ENCODE measurements at places on chromosomes 16 and 17.
A peak's percentile ranks its signal among the peaks of the same experiment; 100 is the strongest.

DNA sequence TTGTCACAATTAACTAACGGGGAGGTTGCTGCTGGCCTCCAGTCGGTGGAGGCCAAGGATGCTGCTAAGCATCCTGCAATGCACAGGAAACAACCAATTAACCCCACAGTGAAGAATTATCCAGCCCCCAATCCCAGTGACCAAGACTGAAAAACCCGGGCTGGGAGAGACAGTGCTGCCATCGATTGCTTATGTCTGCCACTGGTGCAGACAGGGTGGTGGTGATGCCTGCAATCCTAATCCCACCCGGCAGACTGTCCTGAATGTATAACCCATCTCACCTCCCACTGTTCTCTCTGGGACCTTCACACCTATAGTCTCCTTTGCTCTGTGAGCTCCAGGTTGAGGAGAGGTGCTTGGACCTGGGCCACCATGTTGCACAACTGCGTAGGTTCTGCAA is 42.3 kb upstream of the KLHDC4 start:
- DNase-seq, result no peak

- DNase-seq, result no peak
These were observed 3.8 kb downstream of the ARSG start for GRCh38 chr17:68295086-68295485.

DNA sequence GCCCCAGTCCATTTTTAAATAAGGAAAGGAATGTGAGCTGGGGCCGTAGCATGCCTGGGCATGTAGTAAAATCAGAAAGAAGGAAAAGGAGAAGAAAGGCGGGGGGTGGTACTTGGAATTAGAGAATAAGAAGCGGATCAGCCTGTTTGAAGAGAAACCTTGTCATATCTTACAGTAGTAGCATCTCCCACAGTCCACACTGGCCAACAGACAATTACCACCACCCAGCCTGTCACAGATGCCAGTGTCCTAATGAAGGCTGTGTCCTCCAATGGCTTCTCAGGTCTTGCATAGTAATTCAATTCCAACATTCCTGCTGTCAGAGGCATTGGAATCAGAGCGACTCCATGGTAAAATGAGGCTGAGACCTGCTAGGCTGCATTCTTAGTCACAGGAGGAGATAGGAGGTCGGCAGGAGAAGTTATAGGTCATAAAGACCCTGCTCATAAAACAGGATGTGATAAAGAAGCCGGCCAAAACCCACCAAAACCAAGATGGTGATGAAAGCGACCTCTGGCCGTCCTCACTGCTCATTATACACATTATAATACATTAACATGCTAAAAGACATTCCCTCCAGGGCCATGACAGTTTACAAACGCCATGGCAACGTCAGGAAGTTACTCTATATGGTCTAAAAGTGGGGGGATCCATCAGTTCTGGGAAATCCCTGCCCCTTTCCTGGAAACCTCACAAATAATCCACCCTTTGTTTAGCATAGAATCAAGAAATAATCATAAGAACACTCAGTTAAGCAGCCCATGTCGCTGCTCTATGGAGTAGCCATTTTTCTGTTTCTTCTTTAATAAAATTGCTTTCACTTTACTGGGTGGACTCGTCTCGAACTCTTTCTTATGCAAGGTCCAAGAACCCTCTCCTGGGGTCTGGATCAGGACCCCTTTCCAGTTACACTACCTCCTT is 9.6 kb upstream of the AKAP10 start:
- DNase-seq, result no peak

DNA sequence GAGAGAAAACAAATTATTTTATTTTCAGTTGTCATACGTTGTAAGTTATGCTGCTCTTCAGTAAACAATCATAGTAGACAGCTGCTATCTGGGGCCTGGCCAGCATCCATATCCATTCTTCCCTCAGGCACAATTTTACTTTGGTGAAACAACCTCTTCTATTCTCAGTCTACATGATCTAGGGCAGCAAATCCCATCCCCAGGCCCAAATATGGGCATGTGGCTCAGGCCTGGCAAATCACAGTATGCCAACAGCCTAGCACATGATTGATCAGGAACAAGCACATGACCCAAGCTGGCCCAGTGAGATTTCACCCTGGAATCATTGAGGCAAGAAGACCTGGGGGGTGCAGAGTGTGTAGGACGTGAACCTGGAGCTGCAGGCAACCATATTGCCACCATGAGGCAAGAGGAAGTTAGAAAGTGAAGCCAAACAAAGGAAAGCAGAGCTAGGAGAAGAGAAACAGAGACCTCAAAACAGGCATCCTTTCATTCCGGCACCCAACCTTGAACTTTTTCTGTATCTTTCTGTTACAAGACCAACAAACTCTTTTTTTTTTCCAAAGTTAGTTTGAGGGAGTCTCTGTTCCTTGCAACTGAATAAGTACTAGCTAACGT is 10.3 kb upstream of the ABCC12 start:
- DNase-seq, result no peak

DNA sequence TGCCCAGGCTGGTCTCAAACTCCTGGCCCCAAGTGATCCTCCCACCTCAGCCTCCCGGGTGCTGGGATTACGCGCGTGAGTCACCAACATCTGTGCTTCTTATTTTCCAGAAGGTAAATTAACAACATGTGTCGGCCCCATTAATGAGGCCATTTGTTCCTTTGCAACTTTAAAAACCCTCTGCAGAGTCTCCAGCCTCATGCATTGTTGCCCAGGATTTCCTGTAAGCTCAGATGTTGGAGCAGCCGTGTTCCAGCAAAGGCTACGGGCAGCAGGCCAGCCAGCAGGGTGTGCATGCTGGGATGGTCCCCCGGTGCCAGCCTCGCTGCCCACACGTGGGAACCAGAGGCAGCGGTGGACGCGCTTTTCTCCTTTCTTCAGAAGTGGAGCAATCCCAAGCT is 19.1 kb upstream of the HEXD start:
- DNase-seq, result no peak

GRCh38 chr16:30948667-30949649 is at the start of gene ORAI3:
TSS of gene ORAI3 (plus strand) at chr16:30949068. CDS start at chr16:30949290, 222 bp downstream.
- peak; percentile 58 for DNase-seq

DNA sequence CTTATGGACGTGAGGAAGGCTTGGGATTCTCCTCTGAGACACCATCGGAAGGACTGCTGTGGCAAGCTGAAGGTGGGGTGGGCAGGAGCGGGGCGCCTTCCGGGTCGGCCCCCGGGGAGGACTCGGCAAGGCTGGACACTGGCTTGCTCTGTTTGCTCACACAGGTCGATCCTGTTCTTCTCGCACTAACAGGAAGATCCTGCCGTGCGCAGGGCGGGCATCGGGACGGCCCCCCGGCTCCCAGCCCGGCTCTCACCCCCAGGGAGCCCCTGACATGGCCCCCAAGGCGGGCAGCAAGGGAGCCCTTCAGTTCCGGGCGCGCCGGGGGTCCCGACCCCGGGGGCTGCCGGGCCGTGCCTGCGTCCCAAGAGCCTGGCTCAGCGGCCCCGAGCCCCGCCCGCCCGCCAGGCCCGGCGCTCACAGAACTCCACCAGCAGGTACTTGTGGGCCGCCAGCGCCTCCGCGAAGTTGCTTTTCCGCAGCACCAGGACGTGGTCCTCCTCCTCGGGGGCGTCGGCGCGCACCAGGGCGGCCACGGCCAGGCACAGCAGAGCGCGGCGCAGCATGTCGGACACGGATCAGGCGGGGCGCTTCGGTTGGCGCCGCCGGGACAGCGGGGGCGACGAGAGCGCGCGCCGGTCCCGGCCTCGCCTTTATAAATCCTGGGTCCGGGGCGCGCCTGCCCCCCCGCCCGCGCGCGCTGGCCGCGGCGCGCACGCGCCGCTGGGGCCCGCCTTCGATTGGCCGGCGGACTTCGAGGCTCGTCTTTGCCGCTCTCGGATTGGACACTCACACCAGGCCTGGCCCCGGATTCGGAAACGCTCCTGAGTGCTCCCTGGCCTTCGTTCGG is at the start of gene P4HB:
Gene P4HB (minus strand): TSS at position 630 of the 850 bp plus-strand sequence. CDS start 64 bp downstream, at position 566.
- no peak for DNase-seq

DNA sequence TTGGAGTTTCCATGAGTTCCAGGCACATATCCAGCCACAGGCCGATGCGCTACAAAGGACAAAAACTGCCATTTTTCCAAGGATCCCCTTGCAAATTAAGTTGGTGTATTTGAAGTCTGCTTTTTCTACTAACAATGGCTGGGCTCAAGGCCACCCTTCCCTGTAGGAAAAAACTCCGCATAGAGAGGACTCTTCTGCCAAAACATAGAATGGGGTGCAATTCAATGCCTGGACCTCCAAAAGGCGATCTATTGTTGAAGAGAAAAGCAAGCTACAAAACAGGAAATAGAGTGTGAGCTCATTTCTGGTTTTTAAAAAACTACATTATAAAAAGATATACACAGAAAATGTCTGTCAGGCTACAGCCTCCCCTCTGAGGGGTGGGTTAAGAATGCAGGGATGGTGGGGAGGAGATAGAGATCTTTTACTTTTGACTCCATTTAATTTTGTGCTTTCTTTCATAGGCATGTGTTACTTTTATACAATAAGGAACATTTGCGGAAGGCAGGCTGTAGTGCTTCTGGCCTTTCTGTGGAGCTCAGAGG is 22.9 kb upstream of the PRSS54 start:
- no peak for DNase-seq

- DNase-seq, result no peak
These were observed 16.3 kb upstream of the CDH15 start for GRCh38 chr16:89155184-89155679.

DNA sequence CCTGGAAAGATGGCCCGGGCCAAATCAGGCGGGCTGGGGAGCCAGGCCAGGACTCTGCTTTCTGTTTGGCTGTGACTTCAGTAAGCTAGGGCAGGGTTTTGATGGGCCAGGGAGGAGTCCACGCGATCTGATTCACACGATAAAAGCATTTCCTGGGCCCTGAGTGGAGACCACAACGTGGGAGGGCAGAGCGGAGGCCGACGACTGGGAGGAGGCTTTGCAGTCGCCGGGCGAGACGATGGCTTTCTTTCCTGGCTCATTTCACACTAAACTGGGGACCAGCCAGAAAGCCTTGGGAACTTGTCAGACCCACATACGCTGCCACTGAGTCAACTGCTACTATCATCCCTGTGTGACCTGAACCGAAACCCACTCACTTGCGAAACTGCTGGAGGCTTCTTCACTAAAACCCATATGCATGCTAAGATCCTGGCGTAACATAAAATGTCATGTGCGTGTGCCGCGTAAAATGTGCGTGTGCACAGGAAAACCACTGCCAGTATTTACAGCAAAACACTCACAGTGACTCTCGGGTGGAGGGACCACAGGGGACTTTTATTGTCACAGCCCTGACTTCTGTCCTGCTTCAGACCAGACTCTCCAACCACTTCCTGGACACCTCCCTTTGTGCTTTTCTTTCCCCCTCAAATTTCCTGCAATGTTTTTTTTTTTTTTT is 14.2 kb upstream of the RHBDF2 start:
- no peak for DNase-seq

GRCh38 chr16:77711775-77712174 is 10.5 kb upstream of the NUDT7 start:
- no peak for DNase-seq

- no peak for DNase-seq
These were observed 30.6 kb downstream of the LYRM1 start for GRCh38 chr16:20931066-20931600.

DNA sequence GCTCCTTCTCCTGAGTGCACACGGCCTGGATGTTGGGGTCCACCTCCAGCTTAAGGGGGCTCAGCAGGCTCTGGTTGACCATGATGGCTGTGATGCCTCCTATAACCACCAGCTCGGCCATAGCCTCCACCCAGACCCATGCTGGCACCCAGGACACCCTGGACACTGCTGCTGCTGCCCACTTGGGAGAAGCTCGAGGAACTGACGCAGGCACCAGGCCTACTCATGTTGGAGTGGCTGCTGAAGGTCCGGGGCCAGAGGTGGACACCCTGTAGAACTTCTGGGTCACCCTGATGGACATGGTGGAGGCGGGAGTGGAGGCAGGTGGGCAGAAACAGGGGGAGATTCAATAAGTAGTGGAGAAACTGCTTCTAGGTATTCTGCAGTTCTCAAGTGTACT is 28.0 kb downstream of the IKZF3 start:
- DNase-seq, result no peak

- DNase-seq, result no peak
These were observed 97.0 kb downstream of the PRKCA start for GRCh38 chr17:66399441-66399840.

DNA sequence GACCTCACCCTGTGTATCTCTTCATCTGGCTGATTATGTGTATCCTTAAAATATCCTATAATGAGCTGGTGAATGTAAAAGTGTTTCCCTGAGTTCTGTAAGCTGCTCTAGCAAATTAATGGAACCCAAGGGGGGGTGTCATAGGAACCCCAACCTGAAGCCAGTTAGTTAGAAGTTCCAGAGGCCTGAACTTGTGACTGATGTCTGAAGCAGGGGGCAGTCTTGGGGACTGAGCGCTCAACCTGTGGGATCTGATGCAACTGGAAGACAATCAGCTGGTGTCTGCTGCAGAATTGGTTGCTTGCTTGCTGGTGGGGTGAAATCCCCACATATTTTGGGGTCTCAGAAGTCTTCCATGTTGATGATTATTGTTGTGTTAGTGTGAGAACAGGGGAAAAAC is 75.7 kb upstream of the NKD1 start:
- DNase-seq, result no peak

DNA sequence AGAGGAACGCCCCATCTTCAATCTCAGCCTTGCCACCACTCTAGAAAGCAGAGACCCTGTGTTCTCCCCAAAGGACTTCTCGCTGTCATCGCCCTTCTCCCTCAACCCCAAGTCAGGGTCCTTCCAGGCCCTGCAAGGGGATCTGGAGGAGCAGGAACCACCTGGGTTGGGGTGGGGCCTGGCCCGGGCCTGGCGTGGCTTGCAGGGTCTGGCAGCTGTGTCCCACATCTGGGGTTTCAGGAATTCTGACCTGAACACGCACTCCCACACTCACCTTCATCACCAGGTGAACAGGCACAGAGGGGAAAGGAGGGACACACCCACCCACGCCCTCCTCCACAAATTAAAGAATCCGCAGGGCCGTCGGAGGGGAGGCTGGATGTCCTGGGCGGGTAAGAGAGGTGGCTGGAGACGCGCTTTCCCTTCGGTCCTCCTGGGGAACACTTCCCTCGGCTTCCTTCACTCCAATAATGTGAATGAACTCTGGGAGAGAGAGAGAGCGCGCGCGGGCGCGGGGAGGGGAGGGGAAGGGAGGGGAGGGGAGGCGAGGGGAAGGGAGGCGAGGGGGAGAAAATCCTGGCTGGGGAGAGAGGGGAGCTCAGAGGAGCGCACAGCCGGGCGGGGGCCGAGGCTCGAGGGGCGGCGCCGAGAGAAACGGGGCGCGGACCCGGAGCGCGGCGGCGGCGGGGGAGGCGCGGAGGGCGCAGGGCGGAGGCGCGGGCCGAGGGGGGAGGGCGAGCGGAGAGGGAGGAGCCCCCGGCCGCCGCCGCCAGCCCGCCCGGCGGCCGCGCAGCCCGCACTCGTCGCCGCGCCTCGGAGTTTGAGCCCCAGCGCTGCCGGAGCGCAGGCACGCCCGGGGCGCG is at the start of gene CACNG4:
Gene CACNG4 (plus strand): TSS at position 799 of the 863 bp plus-strand sequence. CDS start 205 bp downstream, outside the sequence.
- DNase-seq, result no peak

- no peak for DNase-seq
These were observed 115.6 kb upstream of the HSBP1 start for GRCh38 chr16:83692224-83692623.

- no peak for DNase-seq
These were observed 299.3 kb upstream of the XYLT1 start for GRCh38 chr16:17770104-17770503.

DNA sequence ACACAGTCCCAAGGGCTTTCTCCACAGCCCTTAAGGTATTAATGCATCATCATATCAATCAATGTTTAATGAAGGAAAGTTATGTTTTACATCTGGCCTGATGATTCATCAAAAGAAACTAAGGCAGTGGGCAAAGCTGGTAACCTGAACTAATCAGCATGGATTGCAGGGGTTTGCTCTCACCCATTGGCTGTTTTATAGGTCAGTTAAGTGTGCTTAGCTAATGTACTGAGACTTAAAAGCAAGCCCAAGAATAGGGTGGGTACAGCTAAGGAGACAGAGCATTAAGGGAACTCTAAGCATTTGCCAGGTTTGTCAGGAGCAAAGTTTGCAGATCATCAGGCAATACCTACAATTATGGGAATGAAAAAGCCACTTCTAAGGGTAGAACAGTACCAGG is 1247.6 kb downstream of the CDH8 start:
- no peak for DNase-seq
